ENCODE measurements at places on chromosomes 2 and 18.

GRCh38 chr2:176018708-176019107, 16.6 kb upstream of the LNPK start:
- DNase-seq, result no peak

DNA sequence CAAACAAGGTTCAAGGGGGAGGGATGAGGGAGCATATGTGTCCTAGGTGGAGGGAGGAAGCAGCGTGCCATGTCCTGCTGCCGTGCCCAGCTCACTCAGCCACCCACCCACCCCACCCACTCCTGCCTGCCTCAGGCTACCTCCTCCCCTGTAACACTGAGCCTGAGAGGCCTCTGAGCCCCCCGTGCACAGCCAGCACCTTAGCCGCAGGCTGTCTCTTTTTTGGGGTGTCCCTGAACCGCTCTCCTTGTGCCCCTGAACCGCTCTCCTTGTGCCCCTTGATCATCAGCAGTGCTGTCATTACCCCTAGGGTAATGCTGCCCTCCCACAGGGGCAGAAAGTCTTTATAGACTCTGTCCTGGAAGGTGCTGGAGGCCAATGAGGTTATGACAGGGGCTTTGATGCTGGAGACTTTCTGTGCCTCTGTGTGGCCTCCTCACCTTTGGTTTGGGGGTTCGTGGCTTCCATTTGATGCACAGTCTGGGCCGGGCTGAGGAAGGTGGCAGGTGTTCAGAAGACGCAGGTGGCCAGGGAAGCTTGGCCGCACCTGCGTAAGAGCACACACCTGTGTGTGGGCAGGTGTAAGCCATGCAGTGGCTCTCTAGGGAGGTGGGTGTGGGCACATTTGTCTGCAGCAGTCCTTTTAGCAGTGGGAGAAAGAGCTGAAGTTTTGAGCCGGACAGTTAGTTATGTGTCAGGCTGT, 140.0 kb downstream of the SEPTIN10 start:
- no peak for DNase-seq

DNA sequence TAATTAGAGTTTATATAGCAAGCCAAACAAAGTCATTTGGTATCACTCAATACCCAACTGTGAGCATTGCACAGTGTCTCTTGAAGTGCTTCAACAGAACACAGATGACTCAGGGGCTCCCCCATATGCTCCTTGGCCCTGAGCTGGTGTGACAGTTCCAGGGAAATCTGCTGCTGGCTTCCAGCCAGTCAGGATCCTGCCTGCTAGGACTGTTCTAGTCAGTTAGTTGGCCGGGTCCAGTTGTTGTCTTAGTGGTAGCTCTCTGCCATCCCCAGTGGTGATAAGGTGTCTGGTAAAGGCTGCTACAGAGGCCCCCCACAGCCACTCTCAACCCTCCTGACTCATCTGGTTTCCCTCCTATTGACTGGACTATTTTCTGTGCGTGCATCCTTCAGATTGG, 100.3 kb downstream of the IRS1 start:
- DNase-seq, result no peak

DNA sequence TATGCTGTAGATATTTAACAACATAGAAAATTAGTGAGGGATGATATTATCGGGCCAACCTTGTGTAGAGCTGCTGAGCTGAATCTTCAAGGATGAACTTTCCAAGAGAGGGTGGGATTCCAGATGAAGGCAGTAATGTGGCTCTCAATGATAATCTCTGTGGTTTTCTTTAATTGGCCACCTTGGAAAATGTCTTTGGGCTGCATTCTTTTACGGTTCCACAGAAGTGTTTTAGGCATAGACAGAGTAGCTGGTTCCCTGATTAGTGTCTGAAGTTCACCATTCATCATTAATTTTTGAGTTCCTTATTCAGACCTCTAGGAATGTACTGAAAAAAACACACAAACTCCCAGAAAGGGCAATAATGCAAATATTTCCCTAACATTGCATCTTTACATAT, 1566.9 kb upstream of the PIK3C3 start:
- DNase-seq, result no peak

- no peak for DNase-seq
Observed at GRCh38 chr2:17791121-17791816, 25.0 kb upstream of the MSGN1 start.

DNA sequence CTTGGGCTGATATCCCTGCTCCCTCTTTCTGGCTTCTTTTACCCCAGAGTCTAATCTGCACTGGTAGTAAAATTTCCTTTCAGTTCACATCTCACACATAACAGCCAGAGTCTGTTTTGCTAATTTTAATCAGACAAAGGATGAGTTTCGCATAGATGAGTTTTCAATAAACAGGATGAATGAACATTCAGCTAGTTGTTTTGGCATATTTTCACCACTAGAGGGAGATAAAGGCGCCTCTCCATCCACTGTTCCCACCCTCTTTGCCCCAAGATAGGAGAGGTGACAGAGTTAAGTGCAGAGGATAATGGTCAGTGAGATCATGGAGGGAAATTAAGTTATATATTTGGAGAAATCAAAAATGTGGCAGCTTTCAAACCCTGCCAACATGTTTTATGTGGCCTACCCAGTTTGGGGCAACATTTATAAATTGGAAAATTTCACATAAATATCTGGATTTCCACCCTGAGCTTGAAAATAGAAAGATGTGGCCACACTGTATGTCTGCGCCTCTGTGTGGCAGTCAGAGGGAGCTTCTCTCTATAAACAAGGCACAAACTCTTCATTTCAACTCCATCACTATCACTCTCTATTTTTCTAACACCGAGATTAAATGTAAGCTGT, 48.5 kb upstream of the DTNA start:
- no peak for DNase-seq

- DNase-seq, result no peak
Observed at GRCh38 chr2:239619369-239619768, 218.5 kb upstream of the HDAC4 start.

- no peak for DNase-seq
Observed at GRCh38 chr18:51054764-51055163, 24.8 kb downstream of the SMAD4 start.

DNA sequence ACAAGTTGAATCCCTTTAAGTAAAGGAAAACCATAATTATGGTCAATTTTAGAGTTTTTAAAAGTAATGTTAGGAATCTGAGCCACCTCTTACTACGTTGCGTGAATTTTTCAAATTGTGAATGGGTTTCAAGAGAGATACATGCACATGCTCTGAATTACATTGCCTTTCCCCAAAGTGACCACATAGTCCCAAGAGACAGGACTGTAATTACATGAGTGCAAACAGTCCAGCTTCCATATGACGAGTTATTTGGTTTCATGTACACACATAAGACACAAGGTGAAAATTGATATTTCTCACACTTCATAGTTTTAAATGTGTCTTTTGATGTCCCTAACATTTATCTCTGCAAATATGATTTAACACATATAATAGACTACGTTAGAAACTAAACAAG, 850.8 kb downstream of the LRP1B start:
- DNase-seq, result no peak

- no peak for DNase-seq
Observed at GRCh38 chr2:36798724-36799123, 102.2 kb downstream of the VIT start.

- no peak for DNase-seq
Observed at GRCh38 chr2:120869730-120870466, 134.2 kb downstream of the GLI2 start.

- no peak for DNase-seq
Observed at GRCh38 chr18:59705145-59705544, 7.9 kb upstream of the CCBE1 start.

GRCh38 chr2:230805353-230806017, 59.3 kb upstream of the ITM2C start:
- no peak for DNase-seq

GRCh38 chr2:11082880-11083279, 72.4 kb upstream of the SLC66A3 start:
- no peak for DNase-seq

GRCh38 chr2:152890736-152891135, 172.3 kb downstream of the ARL6IP6 start:
- no peak for DNase-seq

DNA sequence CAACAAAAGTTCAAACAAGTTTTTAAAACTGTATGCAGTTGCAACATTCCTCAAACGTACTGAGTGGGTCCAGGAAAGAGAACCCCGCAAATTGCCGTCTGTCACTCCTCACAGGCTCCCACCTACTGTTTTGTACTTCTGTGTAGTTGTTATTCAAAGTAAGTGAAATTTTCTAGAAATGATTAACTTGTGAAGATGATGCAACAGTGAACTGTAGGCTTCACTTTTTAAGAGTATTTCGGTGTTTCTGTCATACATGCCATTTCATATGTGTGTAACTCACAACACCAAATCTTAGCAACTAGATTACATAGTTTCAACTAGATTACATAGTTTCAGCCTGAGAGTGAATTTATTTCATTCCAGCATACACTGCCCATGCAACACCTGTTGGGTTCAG, 226.0 kb upstream of the TANK start:
- no peak for DNase-seq

DNA sequence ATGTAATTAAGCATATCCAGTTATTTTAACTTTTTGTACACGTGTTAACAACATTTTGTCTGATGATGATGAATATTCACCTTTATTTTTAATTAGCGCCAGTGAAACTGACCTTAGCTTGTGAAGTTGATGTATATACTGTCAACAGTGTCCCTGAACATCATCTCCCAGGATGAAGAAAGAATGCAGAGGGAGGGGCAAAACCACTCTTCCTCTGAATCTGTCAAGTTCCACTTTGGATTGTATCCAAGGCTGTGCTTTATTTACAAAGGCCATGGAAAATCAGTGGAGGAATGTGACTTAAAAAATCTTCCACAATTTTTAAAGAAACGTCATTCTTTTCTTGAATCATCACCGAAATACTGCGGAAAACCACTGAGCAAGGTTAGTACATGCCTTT, 4.5 kb upstream of the RMDN2 start:
- DNase-seq, result no peak

- no peak for DNase-seq
Observed at GRCh38 chr2:45390861-45391260, 220.2 kb downstream of the SRBD1 start.

DNA sequence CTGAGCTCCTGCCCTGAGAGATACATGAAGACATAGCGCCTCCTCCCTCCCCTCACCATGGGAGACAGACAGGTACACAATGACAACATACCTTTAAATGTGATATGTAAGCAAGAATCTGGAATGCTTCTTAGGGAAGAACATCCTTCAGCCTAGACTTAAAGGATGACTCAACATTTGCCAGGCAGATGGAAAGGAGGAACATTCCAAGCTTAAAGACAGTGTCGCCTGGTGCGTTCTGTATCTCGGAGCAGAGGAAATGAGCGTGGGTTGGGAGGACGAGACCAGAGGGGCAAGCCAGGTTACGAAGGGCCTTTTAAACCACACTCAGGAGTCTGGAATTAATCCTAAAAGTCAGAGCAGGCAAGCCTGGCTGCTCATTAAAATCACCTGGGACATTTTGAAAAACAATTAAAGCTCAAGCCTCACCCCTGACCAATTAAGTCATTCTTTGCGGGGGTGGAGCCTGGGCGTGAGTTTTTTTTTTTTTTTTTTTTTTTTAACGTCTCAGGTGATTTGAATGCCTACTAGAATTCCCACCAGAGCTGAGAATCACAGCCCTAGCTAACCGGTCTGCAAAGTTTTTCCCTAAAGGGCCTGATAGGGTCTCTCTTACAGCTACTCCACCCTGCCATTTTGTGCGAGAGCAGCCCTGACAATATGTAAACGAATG, 131.2 kb upstream of the SEC11C start:
- no peak for DNase-seq

DNA sequence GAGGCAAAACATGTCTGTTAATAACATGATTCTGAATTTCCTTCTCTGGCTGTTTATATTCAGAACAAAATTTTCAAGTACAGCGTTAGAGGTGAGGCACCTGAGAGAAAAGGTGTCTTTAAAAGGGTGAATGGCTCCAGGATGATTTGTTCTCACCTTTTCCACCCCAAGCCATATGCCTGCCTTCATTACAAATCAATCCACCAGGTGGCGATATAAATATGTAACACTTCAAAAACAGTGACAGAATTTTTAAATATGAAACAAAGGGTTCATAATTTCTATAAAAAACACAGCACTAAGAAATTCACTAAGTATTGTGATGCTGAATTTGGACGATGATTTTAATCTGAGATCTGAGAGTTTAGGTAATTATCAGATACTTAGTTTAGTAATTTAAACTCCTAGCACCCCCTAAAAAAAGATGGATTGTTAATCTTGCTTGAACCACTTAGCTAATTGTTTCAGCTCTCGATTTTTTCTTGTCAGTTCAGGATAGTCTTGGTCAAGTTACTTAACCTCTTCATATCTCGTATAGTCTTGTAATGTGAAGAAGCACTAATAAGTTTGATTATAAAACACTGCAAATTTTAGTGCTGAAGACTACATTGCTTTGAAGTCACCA, 528.8 kb downstream of the CPS1 start:
- no peak for DNase-seq

- DNase-seq, result no peak
Observed at GRCh38 chr2:113180131-113180946, 6.6 kb downstream of the PSD4 start.

DNA sequence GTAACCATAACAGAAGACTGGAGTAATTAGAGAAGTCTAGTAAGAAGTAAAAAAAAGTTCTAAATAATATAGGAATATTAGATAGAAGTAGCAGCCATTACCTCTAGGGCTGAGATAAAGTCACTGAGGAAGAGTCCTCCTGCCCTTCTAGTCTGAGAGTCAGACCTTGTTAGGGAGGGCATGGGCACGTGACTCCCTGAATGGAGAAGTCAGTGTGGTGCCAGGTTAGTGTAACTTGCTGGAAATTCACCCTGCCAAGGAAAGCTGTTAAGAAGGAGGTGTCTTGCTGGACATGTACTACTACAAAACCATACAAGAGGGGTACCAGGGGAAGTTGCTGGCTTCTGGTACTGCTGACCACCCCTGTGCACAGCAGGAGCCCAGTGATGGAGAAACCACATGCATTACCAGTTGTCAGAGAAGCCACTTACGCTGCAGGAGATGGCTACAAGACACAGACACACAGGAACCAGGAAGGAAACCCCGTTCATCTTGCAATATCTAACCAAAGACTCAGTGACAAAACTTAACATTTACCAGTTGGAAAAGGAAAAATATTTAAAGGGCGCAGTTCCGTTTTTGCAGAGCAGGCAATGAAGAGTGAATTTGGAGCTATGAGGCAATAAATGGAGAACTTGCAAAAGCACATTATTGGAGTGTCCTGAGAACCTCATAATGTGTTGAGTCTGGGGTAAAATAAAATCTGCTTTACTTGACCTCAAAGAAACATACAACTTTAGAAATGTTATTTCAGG, 77.2 kb upstream of the TLK1 start:
- DNase-seq, result no peak
